ENCODE measurements at places on chromosomes 5 and 9.

GRCh38 chr9:80503671-80504281 is 932.0 kb downstream of the TLE4 start:
- DNase-seq = no peak

DNA sequence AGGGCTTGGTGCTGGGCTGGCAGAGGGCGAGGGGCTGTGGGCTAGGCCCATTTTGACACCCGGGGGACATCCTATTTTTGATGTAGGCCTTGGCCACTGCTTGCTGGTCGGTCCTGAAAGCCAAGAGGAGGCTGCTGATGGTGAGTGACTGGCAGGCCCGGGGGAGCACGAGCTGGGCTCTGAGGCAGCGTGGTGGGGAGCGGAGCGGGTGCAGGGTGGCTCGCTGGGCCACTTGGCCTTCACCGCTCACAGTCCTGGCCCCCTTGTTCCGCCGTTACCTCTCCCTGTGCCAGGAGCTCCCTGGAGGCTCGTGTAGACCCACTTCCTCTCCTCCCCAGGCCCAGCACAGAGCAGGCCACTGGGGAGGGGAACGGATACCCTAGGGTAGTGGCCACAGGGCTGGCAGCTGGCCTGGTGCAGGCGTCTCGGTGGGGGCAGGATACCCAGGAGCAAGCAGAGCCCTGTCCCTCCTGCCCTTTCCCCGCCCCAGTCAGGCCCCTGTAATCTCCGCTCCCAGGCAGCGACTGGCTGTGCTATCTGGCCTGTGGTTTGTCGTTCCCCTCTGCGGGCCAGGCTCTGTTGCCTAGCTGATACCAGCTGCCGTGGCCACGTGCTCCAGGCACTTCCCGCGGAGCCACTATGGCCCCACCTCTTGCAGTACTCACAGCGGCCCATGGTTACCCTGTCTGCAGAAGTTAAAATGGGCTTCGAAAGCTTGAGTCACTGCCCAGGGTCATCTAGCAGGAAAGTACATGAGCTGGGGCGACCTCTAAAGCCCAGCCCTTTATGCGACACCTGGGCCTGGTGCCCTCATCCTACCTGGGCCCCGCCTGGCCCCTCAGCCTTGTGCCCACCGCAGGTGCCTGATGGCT is 11.7 kb upstream of the DOLPP1 start:
- DNase-seq = peak; percentile 57

DNA sequence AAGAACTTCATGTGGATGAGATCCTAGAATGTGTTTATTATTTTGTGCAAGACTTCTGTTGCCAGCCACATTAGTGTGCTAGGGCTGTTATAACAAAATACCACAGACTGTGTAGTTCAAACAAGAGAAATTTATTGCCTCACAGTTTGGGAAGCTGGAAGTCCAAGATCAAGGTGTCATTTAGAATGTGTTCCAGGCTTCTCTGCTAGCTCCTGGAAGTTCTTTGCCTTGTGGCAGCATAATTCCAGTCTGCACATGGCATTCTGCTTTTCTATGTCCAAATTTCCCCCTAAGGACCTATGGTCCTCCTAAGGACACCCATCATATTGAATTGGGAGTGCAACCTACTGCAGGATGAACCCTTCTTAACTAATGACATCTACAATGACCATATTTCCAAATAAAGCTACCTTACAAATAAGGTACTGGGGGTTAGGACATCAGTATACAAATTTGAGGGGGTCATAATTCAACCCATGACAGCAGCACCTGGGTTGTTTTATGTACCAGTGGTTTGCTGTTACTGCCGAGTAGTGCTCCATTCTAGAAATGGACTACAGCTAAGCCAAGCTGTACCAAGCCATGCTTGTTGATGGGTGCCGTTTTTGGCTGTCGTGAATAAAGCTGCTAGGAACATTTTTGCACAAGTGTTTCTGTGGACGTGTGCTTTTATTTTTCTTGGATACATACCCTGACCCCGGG is 52.7 kb downstream of the DAPK1 start:
- no peak for DNase-seq

- DNase-seq = no peak
These were observed 1.1 kb upstream of the FAM78A start for GRCh38 chr9:131277287-131277909.

DNA sequence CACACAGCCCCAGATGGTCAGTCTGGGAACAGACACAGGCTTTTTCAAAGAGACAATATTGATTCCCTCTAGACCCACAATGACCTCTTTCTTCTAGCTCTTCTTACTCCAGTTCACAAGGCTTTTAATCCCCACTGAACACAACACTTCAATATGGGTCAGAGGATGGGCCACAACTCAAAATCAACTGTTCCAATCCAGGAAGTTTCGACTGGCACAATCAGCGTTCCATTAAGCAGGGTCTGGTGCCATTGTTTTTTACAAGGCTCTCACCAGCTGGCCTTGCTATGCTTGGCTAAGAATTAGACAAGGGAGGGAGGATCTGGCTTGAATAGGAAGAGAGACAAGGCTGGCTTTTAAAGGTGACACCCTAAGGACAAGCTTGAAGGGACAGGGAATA is 199.4 kb upstream of the SLC24A2 start:
- DNase-seq = no peak

GRCh38 chr9:24342457-24342856 is 203.2 kb downstream of the IZUMO3 start:
- no peak for DNase-seq

DNA sequence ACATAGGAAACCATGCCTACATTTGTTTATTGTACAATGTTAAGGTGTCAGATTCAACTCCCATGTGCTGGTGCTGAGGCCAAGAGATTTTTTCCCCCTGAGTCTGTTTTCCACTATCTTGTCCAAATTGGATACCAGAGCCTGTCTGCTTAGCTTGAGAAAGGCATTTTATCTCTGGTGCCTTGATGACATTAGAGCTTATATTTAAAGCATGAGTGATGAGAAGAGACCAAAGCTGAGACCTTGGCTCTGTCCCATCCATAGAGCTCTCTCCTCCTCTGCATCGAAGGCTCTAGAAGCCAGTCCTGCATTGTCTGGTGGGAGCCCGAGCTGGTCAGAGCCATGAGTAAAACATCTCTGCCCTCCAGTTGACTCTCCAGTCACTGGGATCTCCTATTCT is 10.4 kb upstream of the PPP2CA start:
- DNase-seq = no peak

DNA sequence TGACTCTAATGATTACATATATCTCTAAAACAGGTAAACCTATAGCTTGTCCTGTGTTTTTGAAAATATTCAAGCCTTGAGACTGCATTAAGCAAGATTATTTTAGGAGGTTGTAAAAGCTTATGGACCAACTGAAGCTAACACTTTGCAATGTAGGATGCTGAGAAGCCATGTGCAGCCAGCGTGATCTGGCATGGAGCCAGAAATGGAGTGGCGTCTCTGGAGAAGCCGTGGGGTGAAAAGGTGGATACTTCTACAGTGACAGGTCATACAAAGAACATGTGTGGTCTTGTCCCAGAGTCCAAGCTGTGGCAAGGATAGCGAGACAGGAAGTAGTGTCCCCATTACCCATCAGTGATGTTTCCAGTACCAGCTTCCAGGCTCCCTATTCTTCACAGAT is 100.8 kb upstream of the CD180 start:
- no peak for DNase-seq

GRCh38 chr5:167767795-167768194 is 523.6 kb upstream of the WWC1 start:
- no peak for DNase-seq

GRCh38 chr9:94794476-94795167 is 68.1 kb downstream of the AOPEP start:
- no peak for DNase-seq

DNA sequence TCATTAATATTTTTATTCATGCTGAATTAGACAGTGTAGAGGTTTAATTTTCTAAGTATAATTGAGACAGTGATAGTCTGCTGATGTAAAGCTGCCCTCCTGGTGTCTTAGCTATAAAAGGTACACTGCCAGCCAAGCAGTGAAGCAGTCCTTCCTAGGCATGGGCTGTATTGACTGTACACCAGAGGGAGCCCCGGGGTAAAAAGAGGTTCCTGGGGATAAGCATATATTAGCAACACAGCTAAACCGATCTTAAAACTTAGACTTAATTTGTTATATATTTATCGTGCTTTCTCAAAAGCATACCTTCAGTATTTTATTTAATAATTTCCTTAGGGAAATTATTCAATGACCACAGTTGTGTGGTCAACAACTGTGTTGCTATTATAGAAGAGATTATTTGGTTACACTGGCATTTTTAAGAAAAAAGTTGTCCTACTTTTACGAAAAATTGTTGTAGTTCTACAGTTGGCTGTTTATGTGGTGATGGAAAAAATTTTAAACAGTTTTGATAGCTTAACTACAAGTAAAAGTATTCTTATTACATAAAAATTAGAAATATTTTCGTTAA is 68.8 kb downstream of the ELL2 start:
- DNase-seq = no peak

DNA sequence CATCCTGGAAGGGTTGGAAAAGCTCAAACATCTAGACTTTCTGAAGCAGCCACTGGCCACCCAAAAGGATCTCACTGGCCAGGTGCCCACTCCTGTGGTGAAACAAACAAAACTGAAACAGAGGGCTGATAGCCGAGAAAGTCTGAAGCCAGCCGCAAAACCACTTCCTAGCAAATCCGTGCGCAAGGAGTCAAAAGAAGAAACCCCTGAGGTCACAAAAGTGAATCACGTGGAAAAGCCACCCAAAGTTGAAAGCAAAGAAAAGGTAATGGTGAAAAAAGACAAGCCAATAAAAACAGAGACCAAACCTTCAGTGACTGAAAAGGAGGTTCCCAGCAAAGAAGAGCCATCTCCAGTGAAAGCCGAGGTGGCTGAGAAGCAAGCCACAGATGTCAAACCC is 87.6 kb downstream of the MAP1B start:
- no peak for DNase-seq

GRCh38 chr5:122727112-122727541 is 47.8 kb upstream of the SNX2 start:
- no peak for DNase-seq

- DNase-seq = no peak
These were observed 83.0 kb downstream of the STK10 start for GRCh38 chr5:172104801-172105701.

GRCh38 chr9:121189660-121190059 is 12.0 kb downstream of the RAB14 start:
- no peak for DNase-seq

DNA sequence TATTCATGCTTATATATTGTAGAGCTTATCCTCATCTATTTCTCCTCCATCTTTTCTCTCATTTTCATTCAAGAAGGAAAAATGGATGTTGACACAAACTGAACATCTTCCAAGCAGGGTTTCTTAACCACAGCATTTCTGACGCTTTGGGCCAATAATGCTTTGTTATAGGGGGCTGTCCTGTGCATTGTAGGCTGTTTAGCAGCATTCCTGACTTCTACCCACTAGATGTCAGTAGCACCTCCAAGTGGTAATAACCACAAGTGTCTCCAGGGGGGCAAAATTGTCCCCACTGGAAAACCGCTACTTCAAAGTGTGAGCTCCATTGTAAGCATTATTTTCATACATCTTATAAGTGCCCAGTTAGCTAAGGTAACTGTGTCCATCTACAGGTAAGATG is 2.6 kb upstream of the TXNDC8 start:
- no peak for DNase-seq

DNA sequence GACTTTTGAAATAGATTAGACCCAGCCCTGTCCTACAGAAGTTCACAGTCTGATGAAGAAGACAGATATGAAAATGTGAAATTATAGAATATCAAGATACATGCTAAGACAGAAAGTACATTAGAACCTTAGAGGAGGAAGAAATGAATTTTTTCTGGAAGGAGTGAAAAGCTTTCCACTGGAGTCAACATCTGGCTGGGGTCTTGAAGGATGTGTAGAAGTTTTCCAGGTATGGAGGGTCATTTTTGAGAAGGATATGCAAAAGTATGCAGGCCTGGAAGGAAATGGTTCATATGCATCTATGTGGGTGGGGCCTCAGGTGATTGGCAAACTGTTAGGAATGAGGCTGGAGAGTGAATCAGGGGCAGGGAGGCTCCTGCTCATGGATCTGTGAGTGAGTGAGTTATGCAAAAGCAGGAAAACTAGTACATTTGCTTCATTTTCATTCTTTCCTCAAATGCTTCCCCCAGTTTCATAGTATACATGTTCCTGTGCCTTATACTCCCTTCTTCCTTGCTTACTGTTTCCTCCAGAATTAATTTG is 142.3 kb downstream of the GRIA1 start:
- no peak for DNase-seq

GRCh38 chr5:168334695-168335094 is 43.2 kb downstream of the WWC1 start:
- DNase-seq = no peak

- no peak for DNase-seq
These were observed 48.5 kb downstream of the MTRR start for GRCh38 chr5:7917130-7918123.

- no peak for DNase-seq
These were observed 137.7 kb upstream of the GRIA1 start for GRCh38 chr5:153352685-153353219.

- no peak for DNase-seq
These were observed 412.8 kb upstream of the PIK3R1 start for GRCh38 chr5:67802766-67803165.
